ENCODE measurements at places on chromosomes 7 and 10. TPM values are rescaled to one million over a fixed set of nuclear protein-coding genes. Genes with fewer than 3 reads are reported as not detected.
A peak's percentile ranks its signal among the peaks of the same experiment; 100 is the strongest.

STK31 gene
- total RNA-seq = 0.94 TPM

DNA sequence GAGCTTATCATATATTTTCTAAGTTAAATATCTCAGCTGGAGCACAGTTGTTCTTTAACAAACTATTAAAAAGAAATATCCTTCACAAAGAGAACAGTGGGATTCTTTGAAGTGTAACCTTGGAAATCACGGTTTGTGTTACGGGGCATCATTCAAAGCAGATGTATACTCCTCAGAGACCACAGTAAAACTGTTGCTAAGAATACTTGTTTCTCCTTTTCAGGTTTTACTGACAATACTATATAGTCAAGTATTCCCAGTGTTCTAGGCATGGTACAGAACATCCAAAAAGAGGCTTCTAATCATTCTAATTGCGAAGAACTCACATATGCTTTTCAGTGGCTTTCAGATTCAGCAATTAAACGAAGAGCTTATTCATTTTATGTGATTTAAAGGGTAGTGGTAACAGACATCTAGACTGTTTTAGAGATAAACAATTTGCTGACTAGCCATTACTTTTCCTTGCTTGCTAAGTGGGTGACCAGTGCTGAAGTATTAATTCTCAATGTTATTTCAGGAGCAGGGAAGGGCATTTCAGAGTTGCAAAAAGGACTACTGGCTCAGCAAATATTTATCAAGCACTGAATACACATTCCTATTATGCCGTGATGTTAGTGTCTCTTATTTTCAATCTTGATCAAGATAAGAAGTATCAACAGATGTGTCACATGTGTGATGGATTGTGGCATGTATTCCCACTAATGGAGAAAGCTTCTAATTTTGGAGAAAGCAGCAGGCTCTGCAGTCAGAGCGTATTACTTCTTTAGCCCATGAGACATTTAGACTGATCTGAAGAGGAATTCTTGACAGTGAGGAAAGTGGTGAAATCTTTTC lies 236.8 kb downstream of the RNLS start:
- no peak overlapping the region for H3K27ac ChIP-seq
- no peaks in the 10 kb centered on the region for H3K36me3 ChIP-seq
- DNase-seq = no peak
- no peaks in the 10 kb centered on the region for H3K27me3 ChIP-seq
- no peak overlapping the region for H3K4me3 ChIP-seq

DNA sequence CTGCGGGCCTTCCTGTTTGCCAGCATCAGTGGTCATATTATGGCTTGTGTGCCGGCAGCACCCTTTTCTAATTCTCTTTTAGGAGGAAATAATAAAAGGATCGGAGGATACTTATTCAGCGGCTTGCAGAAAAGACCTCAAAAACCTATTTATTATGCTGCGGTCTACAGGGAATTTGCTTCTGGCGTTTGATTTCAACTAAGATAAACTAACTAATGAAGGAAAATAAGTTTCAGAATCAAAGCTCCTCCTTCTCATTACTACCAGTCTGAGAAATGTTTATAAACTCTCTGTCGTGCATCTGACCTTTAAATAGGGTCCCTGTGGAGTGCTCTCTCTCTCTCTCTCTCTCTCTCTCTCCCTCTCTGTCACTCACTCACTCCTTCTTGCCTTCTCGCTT lies 335.0 kb upstream of the GLI3 start:
- H3K36me3 ChIP-seq = no peaks in the 10 kb centered on the region
- H3K27ac ChIP-seq = peak overlapping the region; percentile 84
- H3K27me3 ChIP-seq = no peaks in the 10 kb centered on the region
- no peak for DNase-seq
- peaks cover 51% of the 10 kb centered on the region for H3K4me1 ChIP-seq

- peak overlapping the region; percentile 33 for H3K27ac ChIP-seq
- H3K4me3 ChIP-seq = no peak overlapping the region
- H3K36me3 ChIP-seq = peaks cover 52% of the 10 kb centered on the region
- DNase-seq = no peak
- H3K27me3 ChIP-seq = no peaks in the 10 kb centered on the region
These were observed 6.6 kb downstream of the YWHAG start for GRCh38 chr7:76352193-76352592.

DNA sequence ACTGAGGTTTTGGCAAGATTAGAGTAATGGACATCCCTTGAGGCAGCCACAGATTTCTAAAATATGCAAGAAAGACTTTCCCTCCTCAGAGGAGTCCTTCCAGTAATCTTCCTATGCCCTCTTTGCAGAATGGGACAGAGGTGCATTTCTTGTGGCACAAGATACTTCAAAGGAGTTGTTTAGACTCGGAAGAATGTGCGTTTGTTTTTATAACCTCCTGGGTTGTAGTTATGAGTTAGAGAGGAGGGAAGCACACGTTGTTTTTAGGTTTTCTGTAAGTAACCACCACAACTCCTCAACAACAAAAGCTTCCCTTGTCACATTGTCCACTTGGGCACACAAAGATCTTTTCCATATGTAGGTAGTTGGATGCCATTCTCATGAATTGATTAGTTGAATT lies 78.1 kb upstream of the GLI3 start:
- H3K27me3 ChIP-seq = no peaks in the 10 kb centered on the region
- no peak for DNase-seq
- peaks cover 26% of the 10 kb centered on the region for H3K4me1 ChIP-seq
- peaks cover 16% of the 10 kb centered on the region for H3K36me3 ChIP-seq
- H3K4me3 ChIP-seq = no peak overlapping the region

- DNase-seq = no peak
- H3K27ac ChIP-seq = no peak overlapping the region
- peaks cover 2% of the 10 kb centered on the region for H3K27me3 ChIP-seq
- no peaks in the 10 kb centered on the region for H3K36me3 ChIP-seq
- H3K4me3 ChIP-seq = no peak overlapping the region
These were observed 20.2 kb upstream of the GRIFIN start for GRCh38 chr7:2496375-2496774.

DNA sequence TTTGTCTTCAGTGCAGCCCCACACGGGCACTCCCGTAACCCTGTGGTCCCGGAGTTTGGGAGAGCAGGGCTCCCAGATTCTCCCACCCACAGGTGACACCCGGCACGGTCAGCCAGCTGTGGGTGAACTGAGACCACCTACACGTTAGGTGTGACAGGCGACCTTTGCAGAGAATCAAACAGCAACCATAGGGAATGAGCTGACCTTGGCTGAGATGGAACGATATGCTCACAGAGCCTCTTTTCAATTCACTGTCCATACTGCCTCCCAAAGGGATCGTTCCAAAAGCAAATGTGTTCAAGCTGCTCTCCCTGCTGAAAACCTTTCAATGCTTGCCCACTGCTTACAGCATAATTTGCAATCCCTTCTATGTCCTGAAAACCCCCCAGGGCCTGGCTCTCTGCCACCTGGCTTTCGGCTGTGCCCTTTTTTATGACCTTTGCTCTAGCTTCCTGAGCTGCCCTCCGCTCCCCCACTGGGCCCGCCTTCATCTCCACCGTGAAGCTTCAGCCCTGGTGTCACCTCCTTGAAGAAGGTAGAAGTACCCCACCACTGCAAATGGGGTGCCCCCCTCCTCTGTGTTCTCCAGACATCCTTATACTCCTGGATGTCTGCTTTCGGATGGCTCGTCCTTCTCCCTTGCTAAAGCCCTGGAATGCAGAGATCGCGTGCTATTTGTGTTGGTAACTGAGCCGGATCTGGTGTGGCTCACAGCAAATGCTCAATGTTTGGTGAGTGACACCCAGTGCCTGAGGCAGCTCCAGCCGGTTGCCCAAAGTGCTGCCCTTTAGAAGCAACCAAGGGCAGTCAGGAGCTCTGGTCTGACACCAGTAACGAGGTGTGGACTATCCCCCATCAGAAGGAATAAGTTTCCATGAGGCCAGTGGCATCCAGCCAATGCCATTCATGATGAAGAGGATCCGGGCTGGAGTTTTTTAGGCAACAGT lies 90.4 kb downstream of the KIAA1549 start:
- H3K36me3 ChIP-seq = peaks cover 24% of the 10 kb centered on the region
- DNase-seq = no peak
- peak overlapping the region; percentile 87 for H3K27ac ChIP-seq

DNA sequence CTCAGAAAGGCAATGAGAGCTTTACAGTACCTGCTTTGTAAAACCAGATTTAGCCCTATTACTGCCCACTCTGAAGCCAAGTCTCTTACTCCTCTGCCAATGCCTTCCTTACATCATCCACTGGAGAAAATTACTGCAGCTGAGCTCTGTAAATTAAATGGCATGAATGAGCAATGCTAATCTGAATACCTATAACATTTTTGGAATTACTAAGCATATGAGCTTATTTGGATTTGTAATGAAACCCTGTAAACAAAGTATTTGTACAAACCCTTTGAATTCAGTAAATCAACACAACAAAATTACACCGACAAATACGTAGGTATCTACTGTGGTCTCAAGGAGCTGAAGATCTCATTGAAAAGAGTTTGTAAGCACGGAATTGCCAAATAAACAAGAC lies 12.1 kb upstream of the CCNY start:
- peaks cover 28% of the 10 kb centered on the region for H3K36me3 ChIP-seq
- H3K4me1 ChIP-seq = peaks cover 4% of the 10 kb centered on the region
- no peak overlapping the region for H3K27ac ChIP-seq
- H3K27me3 ChIP-seq = no peaks in the 10 kb centered on the region
- no peak overlapping the region for H3K4me3 ChIP-seq
- DNase-seq = no peak
